ENCODE measurements at places on chromosomes 12 and 14. TPM values are rescaled to one million over a fixed set of nuclear protein-coding genes. Genes with fewer than 3 reads are reported as not detected.

Gene DAO
- total RNA-seq, result not detected

Gene FOXM1
- total RNA-seq, result 7.5 TPM

Gene IL22
- 16.4 TPM for total RNA-seq

Gene SYNDIG1L
- not detected for total RNA-seq

Gene TSPAN8
- 3.6 TPM for total RNA-seq

Gene OXA1L
- total RNA-seq, result 20.7 TPM

Gene PLEKHG7
- total RNA-seq, result 8.2 TPM

Gene E2F7
- total RNA-seq, result 1.7 TPM

GRCh38 chr14:104107611-104108569, 22.4 kb downstream of the ASPG start:
- DNase-seq, result no peak

DNA sequence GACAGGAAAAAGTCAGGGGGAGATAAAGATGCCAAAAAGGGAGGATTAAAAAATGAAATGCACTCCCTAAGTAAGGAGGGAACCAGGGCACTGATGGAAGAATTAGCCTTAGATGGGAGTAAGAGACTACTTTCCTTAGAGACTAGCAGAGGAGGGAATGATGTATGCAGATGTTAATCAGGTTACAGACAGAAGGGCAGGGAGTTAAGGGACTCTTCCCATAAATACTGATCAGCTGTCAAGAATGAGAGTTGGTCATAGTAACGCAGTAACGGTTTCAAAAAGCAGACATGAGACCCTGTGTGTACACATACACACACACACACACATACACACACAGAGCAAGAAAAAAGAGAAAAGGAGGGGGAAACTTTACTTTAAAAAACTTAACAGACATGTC, 93.4 kb downstream of the PHLDA1 start:
- no peak for DNase-seq

DNA sequence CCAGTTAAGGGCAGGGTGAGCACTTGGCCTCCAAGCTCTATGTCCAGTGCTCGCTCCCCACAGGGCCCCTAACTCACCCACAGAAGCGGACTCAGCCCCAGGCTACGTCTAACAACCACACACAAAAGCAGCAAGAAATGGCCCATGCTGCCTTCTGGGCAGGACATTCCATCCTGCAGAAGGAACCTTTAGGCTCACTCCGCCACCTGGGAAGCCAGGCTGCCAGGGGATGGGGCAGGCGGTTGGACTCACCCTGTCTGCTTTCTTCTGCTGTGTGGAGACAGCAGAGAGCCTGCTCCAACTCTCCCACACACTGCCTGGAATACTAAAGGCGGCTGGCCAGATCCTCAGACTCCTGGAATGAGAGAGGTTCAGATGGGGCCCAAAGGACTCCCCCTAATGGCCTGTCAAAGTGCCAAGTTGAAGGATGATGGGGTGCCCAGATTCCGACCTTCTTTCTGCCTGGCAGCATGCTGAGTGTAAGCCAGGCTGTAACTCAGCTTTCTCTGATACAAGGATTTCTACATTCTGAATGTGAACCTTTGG, 27.7 kb upstream of the BLTP3B start:
- DNase-seq, result peak; percentile 28

- DNase-seq, result no peak
Measured at GRCh38 chr12:64639466-64639865, 29.2 kb downstream of the RASSF3 start.

GRCh38 chr12:128245905-128246304, 21.1 kb upstream of the TMEM132C start:
- DNase-seq, result peak; percentile 72

DNA sequence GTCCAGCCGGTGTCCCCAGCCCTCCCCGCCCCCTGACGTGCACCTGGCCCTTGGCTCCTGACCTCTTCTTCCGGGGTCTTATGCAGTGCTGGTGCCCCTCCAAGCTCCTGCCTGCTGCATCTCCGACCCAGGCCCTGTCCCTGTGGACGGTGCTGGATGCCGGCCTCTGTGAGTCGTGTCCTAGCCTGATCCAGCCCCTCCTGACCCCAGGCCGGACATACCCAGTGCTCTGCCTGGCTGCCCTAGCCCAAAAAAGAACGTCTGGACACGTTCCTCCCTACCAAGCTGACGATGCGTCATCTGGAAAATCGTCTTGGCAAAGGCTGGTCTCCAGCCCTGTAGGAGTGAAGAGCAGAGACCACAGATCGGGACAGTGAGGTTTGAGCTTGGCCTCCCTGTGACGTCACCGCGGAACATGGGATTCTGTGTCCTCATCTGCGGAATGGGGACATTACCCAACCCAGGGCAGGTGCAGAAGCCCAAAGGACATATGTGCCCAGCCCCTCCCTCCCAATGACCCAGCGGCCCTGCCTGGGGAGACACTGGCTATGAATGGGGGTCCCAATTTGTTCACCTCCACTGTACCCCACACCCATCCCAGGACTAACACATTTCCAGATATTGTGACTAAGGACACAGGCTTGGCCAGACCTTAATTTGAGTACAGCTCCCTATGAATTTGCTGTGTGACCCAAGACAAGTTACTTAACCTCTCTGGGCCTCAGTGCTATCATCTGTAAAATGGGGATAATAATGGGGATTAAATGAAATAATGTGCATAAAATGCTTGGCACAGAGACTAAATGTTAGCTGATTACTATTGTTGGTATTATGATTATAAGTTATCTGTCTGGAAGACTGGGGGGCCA, 51.0 kb upstream of the BCL11B start:
- no peak for DNase-seq

DNA sequence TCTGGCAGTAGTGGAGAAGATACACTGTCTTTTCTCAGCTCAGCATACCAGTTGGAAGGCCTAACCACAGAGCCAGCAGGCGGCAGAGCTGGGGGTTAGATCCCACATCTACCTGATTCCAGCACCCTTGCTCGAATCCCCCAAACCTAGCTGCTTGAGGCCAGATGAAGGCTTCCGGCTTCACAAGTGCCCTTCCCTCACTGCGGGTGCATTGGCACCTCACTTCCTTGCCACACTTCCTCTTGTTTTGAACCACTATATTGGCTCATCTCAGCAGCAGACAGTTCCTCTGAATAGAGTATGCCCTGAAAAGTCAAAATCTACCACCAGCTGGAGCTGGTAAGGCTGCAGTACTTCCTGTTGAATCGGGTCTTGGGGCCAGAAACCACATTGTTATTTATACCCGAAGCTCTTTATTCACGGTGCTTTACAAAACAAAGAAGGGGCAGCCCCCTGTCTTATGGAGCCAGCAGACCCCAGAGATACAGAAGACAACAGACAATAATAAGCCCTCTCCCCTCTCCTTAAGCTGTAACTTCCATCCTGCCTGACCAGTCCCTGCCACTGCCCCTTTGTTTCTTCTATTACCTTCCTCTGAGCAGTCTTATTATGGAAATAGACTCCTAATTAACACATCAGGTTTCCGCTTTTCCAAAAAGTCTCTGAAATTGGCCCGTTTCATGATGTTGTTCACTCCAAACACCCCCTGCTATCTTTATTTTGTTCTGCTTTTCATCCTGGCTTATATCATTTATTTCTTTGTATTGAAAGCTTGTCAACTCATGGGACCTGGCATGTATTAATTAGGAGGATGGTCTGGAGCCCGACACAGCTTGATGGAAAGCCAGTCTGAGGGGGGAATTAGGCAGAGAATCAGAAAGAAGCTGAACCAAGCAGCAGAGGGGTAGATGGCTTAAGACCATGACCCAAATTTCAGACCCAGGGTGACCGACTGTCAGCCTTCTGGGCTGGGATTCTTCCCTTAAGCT, 233.5 kb downstream of the EFCAB11 start:
- DNase-seq, result peak; percentile 42

DNA sequence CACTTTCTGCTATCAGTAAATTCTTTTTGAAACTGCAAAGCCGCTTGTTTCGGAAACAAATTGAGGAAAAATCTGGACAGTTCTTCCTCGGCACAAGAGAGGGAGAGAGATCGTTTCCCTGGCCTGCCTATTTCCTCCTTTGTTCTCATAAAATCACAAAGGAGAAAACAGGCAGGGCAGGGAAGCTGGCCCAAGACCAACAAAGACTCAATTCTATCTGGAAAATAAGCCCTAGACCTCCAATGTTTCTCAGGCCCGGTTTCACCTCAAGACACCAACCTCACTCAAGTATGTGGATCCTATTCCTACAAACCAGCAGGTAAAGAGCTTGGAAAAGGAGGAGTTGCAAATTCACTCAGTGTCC, 19.5 kb downstream of the DICER1 start:
- no peak for DNase-seq

- peak; percentile 94 for DNase-seq
Measured at GRCh38 chr12:87152075-87152474, 877.1 kb downstream of the C12orf50 start.

DNA sequence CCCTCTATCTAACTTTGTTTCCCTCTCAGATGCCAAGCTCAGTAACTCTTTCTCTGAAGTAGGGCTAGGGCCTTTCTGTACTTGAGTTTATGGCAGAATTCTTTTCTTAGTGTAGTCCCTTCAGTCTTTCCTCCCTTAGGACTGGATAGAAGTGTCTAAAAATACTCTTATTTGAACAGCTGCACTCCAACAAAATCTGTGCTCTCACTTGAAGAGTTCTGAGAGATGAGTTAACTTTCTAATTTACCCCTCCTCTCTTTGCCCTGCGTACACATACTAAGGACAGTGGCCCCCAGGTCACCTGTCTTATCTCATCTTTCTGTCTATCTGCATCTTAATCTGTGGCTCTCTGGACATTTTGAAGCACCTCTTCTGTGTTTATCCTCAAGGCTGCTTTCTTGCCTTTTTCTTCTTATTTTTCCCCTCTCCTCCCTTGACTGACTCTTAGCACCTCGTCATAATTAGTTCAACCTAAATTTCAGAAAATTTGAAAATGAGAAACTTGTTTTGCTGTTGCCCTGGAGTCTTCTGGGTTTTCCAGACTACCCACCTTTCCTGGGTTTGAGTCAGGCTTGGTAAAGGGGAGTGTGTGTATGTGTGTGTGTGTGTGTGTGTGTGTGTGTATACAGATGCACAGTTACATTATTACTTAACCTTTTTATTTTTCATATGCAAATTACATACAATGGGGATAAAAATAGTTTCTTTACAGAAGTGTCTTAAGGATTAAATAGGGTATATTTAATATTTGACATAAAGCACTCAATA, 23.9 kb downstream of the NCKAP1L start:
- no peak for DNase-seq

DNA sequence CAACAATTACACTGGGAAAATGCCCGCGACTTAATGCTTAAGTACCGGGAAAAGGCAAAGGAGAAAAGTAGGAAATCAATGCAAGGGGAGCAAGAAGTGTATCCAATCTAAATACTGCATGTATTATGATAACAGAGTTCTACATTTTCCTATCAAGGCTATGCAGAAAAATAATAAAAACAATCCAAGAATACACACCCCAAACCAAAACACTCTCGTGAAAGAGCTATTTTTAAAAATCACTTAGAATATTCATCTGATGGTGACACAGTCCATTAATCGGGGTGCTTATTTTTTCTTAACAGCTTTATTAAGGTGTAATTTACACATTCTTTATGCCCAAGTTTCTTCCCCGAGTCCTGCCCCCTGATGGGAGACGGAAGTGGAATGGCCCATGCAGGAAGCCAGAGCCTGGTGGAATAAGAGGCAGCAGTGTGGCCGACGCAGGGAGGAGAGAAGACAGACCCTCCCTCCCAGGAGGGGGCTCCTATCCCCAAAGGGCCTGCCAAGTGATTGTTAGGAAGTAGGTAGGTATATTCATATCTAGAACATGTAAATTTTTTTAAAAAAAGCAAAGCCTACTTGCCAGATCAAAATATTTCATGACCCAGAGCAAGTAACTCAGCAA, 174.3 kb downstream of the FOXN3 start:
- DNase-seq, result no peak

DNA sequence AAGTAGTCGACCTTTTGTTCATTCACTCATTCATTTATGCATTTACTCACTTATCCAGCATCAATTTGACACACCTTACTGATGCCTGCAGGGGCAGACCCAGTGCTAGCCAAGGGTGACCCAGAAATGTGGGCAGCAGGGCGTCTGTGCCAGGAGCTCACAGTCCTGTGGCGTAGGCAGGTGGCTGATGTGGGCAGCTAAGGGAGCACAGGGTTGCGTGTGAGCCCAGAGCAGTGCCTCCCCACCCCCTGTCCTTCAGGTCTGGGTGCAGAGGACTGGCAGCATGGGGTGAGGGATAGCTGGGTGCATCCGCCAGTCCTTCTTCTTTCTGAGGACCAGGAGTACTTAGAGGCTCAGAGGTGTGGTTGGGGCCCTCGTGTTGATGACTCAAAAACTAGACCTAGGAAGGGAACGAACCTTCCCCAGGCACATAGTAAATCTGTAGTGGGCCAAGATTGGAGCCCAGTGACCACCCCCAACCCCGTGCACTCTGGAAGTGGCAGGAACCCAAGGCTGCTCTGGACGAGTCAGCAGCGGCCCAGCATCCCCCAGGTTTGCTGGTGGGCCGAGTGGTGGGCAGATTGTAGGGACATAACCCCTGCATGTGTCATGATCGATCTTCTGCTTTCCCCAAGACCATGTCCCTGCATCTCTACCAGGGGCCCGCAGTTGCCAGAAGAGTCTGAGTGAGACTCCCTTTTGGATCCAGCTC, 63.9 kb downstream of the BEGAIN start:
- DNase-seq, result no peak

DNA sequence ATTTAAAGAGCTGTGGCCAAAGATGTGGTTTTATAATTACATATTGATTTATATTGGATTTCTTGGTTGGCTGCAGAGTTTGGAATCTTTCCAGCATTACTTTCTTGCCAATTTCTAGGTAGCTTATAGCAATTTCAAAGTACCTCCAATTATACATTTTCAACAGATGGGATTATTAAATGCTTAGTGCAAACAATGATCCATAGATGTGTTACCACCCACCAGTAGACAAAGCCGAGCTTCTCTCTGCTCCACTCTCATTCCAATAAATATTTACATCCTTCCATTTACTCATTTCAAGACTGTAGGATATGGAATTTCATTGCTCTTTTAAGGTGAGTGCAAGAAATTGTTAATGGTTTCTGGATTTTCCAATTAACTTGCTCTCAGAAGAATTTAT, 21.6 kb upstream of the TMCC3 start:
- DNase-seq, result no peak

DNA sequence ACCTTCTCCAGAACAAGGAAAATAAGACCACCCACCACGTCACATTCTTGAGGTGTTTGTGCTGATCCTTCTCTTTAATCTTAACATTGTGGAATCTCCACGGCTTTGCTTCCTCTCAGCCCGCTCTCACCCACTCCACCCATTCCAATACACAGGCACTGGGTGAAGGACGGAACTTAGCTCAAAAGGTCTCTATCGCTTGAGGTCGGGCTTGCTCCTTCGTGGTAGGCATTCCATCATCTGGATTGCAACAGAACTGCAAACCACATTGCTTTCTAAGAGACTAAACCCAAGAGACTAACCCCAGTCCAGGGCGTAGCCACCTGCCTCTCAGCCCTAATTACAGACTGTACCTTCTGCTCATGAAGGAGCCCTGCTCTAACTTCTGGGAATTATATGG, 24.0 kb upstream of the MDM2 start:
- DNase-seq, result no peak

- DNase-seq, result no peak
Measured at GRCh38 chr14:32835924-32836323, 102.8 kb upstream of the NPAS3 start.

Measured in umbilical cord (tissue), 2 donors.